ENCODE measurements at places on chromosomes 1 and 21.

DNA sequence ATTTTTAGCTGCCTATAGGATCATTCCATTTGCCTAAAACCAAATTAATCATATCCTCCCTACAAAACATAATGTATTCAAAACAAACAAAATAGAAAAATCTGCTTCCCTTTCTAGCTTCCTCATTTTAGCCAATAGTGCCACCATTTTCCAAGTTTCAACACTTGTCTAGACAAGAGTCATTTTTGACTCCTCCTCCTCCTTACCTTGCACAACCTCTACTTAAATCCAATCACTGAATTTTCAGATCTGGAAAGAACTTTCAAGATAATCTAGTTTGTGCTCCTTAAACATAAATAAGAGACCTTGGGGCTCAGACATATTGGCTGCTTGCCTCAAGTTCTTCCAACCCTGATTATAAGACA, 7.4 kb downstream of the STX6 start:
- DNase-seq, result no peak

GRCh38 chr1:201841265-201841912, 12.4 kb downstream of the IPO9 start:
- no peak for DNase-seq

DNA sequence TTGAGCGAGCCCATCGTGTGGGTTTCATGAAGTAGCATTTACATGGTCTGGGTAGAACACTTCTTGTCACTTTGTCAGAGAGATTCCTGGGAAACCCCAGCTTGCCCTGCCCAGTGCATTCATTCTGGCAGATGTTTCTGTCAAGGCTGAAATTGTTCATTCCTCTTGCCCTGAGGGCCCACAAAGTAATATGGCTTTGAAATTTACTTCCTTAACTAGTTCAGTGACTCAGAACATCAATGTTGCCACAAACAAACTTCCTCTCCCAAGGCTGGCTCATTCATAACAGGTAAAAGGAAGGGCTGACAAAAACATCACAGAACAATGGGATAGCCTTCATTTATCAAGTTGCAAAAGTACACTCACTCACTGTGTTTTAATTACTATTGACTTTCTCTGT, 5.0 kb upstream of the KIAA0040 start:
- no peak for DNase-seq

- no peak for DNase-seq
Measured at GRCh38 chr1:4050998-4051397, 150.9 kb upstream of the C1orf174 start.

DNA sequence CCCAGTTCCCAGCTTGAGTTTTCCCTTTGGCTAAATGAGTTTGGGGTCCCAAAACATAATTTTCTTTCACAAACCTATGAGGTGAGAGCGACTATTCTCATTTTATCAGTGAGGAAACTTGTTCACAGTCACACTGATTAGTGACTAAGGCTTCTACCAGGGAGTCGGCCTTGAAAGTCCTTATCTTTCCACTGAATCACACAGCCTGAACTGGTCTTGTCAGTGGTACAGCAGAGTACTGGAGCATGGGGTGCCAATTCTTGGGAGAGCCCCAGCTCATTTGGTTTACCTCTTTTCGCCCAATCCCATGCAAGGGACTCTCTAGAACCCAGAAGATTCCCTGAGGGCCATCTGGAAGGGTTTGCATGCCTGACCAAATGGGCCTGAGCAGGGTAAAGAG, 16.9 kb downstream of the HSD3B2 start:
- no peak for DNase-seq

- no peak for DNase-seq
Measured at GRCh38 chr1:30101487-30102227, 621.7 kb downstream of the MATN1 start.

- DNase-seq, result no peak
Measured at GRCh38 chr1:56872597-56872996, 18.0 kb downstream of the C8A start.

DNA sequence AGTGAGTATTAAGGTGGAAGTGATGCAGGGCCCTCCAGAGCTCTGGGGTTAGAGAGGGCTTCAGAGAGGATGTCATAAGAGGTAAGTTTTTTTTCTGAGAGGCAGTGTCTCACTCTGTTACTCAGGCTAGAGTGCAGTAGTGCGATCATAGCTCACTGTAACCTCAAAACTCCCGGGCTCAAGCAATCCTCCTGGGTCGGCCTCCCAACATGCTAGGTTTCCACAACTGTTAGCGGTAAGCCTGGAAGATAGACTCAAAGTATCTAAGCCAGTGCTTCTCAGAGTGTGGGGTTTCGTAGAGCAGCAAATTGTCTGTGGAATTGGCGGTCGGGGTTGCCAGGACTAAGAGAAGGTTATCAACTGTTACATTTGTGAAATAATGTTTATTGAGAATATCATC, 18.6 kb upstream of the IGSF3 start:
- no peak for DNase-seq

DNA sequence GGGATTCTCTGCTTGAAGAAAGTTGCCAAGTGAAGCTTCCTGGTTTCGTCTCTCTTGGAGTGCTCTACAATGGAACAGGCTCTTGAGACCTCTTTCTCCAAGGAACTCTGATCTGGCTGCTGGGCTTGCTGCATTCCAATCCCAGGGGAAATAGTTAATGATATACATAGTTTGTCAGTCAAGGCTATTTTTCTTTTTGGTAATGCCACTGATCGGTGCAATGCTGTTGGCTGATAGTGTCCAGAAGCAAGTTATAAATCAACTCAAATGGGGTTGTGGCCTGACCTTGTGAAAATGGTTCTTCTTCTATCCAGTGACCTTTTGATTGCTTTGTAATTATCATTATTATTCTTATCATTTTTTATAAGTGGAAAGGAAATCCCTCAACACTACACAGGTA, 48.4 kb upstream of the TNFSF18 start:
- DNase-seq, result no peak

GRCh38 chr1:223835754-223836153, 10.0 kb downstream of the TP53BP2 start:
- DNase-seq, result no peak

- DNase-seq, result no peak
Measured at GRCh38 chr1:64864018-64864940, 102.1 kb downstream of the JAK1 start.

- DNase-seq, result no peak
Measured at GRCh38 chr1:100206301-100206700, 28.2 kb upstream of the LRRC39 start.

GRCh38 chr1:6392809-6393399, 663 bp downstream of the ACOT7 start:
- DNase-seq, result no peak

GRCh38 chr1:201825245-201825644, 3.7 kb upstream of the IPO9 start:
- DNase-seq, result no peak

DNA sequence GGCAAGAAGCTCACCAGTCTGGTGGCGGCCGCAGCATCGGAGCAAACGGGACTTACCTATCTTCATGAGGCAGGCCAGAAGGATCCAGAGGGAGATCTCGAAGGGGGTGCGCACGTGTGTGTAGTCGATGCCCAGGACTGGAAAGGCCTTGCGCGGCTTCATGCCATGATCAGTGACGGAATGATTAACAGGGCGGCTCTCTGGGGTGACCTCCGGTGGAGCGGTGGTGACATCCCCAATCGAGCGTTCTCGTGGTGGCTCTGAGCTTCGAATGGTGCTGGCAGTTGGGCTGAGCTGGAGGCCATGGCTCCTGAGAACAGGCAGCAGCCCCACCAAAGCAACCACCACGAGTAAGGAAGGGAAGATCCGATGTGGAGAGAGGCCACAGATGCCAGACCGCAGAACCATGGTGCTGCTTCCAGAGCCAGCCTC, 982 bp downstream of the SLC9A1 start:
- DNase-seq, result no peak

DNA sequence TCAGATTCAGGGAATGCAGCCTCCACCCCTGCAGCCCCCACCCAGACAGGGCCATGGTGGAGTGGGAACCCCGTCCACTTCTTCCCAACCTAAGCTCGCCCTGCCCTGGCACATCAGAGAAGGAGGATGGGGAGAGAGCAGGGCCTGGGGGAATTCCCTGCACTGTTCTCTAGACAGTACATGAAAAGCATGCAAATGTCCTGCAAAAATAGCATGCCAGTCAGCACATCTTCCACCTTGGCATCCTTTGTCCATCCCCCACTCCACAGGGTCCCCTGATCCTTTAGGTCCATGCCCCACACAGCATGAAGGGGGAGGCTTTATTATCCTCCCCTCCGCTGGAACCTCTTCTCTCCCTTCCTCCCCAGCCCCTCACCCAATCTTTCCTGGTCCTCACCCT, 35.0 kb upstream of the RD3 start:
- no peak for DNase-seq

DNA sequence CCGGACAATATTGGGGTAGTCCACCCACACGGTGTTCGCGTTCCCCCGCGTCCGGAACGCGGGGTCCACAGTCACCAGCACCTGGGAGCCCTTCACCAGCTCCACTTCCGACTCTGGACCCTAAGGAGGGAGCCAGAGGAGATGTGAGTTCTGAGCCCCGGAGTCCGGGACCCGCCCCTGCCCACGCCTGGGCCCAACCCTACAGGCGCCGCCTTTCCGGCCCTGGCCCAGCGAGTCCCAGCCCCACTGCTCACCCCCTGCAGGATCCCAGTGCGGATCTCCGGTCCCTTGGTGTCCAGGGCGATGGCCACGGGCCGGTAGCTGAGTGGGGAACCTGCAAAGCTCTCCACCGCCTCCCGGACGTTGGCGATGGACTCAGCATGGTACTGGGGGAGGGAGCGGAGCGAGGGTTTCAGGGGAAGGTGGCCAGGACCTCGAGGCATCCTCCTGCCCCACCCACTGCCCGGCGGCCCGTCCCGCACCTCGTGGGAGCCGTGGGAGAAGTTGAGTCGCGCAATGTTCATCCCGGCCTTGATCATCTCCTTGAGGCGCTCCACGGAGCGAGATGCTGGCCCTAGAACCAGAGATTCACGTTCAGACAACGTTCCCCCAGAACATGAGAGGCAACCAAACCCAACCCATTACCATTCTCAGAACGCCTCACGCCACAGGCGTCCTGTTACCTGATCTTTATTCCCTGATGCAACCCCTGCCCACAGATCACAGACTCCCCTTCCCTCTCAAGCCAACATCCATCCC, 5.9 kb downstream of the PKLR start:
- DNase-seq, result no peak

- no peak for DNase-seq
Measured at GRCh38 chr1:53254011-53254640, 15.8 kb upstream of the MAGOH start.

DNA sequence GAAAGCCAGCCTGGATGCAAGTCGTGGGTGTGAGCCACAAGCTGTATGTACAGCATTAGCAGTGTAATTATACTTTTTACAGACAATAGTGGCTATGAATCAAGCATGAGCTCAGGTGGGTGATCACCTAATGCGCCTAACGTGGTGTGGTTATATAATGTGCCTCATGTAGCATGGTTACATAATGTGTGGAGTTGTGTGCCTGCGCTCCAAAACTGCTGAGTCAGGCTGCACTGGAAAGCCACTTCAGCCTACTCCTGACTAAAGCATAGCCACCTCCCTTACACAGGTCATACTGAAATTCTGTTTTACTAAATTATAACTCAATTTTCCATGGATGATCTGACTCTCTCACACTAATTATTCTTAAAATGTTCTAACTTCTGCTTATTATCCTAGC, 69.8 kb downstream of the KCNT2 start:
- no peak for DNase-seq

GRCh38 chr1:66433611-66434010, 100.3 kb upstream of the SGIP1 start:
- no peak for DNase-seq

DNA sequence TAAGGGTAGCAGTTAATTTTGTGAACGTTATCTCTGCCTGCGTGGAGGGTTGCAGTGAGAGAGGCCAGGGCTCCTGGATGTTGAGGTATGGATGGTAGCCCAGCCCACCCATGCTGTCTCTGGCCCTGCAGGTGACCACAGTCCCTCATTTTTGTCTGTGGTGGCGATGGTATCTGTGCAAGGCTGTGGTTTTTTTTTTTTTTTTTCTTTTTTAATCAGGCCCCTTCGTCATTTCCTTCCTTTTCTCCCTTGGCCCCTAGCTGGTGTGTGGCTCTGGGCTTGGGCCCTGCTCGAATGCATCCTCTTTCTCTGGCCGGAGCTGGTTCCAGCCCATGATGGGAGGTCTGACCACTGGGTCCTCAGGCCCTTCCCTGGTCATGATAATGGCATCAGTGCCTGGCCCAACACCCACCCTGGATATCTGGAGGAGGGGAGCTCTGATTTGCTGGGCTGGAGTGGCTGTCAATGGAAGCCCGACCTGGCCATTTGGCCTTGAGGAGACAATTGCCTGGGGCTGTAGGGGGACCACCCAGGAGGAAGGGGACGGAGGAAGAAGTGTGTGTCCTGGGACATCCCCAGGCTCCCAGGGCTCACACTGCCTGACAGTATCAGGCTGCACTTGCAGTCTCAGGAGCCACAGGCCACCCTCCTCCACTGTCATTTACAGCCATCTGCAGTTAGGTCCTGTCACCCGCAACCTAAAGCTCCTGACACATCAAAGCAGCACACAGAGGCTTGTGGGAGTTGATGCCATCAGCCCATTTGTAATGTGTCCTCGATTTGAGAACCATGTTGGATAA, 8.1 kb upstream of the RNF187 start:
- no peak for DNase-seq

GRCh38 chr1:65150583-65151263, 2.7 kb downstream of the AK4 start:
- no peak for DNase-seq

DNA sequence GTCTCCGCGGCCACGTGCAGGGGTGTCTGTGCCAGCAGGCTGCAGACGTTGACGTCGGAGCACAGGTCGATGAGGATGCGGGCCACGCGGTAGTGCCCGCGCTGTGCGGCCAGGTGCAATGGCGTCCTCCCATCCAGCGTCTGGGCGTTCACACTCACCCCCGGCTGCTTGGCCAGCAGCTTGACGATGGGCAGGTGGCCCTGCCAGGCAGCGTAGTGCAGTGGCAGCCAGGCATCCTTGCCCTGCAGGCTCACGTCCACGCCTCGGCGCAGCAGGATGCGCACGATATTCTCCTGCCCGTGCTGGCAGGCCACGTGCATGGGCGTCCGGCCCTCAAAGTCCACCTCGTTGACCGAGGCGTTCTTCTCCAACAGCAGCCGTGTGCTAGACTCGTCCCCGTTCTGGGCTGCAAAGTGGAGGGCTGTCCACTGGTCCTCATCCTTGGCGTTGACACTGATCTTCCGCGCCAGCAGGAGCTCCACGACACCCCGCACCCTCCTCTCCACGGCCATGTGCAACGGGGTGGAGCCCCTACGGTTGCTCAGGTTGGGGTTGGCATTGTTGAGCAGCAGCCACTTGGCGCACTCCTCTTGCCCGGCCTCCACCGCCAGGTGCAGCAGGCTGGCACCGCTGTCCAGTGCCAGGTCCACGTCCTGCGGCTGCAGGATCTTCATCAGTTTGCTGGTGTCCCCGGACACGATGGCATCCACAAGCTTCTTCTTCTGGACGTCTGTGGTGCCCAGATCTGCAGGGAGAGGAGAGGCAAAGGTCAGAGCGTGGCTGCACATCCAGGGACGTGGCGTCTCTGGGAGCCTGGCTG, 25.4 kb downstream of the RIPK4 start:
- no peak for DNase-seq

- DNase-seq, result no peak
Measured at GRCh38 chr1:234246638-234247116, 126.6 kb upstream of the COA6 start.

GRCh38 chr1:25023826-25024225, 93.8 kb upstream of the RUNX3 start:
- DNase-seq, result no peak

- no peak for DNase-seq
Measured at GRCh38 chr1:82562448-82562847, 761.7 kb downstream of the ADGRL2 start.

- no peak for DNase-seq
Measured at GRCh38 chr1:174769961-174770549, 229.7 kb upstream of the CACYBP start.

All from left forelimb (tissue), 1 donor.